Cardiac septum (tissue), 1 donor: ENCODE measurements at places on chromosomes 12 and 14. TPM values are rescaled to one million over a fixed set of nuclear protein-coding genes. Genes with fewer than 3 reads are reported as not detected.

Gene CLEC4A
- total RNA-seq = 0.35 TPM

Gene POU6F1
- total RNA-seq = 9.1 TPM

Gene RHEBL1
- 0.38 TPM for total RNA-seq

Gene GDF3
- 0.46 TPM for total RNA-seq

Gene A2ML1
- total RNA-seq = not detected

Gene KRT71
- total RNA-seq = not detected

Gene MDGA2
- 0.19 TPM for total RNA-seq

Gene CDKN3
- 4.7 TPM for total RNA-seq

Gene FBXL14
- total RNA-seq = 6.9 TPM

Gene SLC22A17
- total RNA-seq = 10.6 TPM

Gene KITLG
- total RNA-seq = 9.0 TPM

Gene TAS2R43
- total RNA-seq = 0.32 TPM

Gene KLRF1
- not detected for total RNA-seq

- DNase-seq = no peak
Observed at GRCh38 chr14:26330982-26331381, 266.9 kb downstream of the NOVA1 start.

DNA sequence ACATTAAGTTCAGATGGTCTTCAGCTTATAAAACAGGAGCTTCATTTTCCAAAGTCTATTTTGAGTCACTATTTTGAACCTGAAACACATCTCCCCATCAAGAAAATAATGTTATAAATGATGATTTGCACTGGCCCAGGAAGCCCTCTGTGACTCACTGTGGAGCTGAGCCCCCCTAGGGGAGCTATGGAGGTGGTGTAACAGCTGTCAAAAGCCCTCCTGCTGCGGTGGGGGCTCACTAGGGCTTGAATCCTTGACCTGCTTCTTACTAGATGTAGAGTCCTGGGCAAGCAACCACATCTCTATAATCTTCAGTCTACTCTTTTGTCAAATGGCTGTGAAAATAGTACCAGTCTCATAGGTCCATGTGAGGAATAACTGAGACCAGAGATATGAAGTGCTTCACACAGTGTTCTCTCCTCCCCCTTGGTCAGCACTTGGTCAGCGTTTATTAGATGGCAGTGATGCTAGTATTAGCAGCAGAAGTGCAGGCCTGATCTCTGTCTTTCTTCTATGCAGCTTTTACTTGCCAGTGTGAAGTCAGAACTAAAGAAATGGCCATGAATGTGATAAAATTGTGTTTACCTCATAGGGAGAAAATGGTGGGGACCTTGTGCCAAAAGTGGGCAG is 83.4 kb downstream of the RTN1 start:
- DNase-seq = no peak

- no peak for DNase-seq
Observed at GRCh38 chr14:71438684-71439083, 493.5 kb upstream of the RGS6 start.

DNA sequence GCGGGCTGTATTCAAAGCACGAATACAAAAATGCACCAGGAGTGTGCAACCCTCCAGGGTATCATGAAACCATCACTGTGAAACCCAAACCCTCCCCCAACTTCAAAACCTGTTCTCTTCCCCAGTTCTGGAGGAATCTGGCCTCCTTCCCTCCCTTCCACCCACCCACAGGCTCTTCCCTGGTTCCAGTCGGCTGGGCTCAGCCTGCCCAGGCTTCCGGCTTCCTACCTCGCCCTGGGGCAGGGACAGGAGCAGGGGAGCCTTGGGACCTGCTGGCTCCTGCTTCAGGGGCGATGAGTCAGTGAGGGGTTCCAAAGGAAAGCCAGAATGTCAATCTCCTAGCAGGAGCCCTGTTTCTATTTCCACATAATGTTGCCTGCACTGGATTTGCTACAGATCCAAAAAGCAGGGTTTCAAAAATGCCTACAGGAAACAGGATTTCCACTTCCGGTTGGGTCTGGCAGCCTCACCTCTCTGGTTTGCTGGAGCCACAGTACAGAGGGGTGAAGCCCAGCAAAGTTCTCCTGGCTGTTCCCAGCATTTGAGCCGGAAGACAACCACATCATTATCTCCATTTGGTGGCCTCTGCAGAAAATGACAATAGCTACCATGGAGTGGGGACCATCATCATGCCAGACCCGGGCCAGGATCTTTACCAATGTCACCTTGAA is 278.3 kb downstream of the DPF3 start:
- DNase-seq = no peak

- no peak for DNase-seq
Observed at GRCh38 chr14:51962711-51963110, 26.6 kb upstream of the RTRAF start.

DNA sequence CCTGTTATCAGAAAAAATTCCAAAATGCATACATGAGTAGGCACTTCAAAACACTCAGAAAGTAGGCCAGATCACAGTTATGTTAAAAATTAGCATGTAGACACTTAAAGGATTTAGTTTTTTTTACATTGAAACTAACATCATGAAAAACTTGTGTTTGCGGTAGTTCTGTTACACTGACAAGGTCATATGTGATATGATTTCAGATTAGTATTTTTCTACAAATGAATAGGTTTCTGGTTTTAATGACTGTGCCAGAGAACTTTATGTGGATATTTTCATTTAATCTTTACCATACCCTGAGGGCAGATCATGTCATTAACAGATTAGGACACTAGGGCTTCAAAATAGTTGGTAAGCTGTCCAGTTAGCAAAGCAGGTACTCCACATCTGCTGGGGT is 20.7 kb downstream of the YARS2 start:
- no peak for DNase-seq

- DNase-seq = no peak
Observed at GRCh38 chr12:92136026-92136730, 9.5 kb downstream of the BTG1 start.

DNA sequence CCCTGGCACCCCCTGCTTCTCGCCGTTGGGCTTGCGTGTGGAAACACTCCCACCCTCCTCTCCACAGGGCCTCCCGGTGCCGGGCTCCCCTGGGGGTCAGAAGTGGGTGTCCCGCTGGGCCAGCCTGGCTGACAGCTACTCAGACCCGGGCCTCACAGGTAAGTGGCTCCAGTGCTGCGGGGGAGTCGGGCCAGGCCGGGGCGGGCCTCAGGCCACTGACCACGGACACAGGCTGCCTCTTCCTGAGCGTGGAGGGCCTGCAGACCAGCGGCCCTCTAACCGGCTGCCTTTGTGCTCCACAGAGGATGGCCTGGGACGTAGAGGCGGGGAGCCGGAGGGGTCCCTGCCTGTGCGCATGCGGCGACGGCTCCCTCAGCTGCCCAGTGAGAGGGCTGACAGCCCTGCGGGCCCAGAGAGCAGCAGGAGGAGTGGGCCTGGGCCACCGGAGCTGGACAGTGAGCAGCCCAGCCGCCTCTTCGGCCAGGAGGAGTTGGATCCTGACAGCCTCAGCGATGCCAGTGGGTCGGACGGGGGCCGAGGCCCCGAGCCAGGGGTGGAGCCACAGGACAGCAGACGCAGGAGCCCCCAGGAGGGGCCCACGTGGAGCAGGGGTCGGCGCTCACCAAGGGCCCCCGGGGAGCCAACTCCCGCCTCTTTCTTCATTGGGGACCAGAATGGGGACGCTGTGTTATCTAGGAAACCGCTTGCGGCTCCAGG is 21.1 kb downstream of the CEP170B start:
- DNase-seq = no peak

GRCh38 chr14:60734465-60735242 is at the start of gene MNAT1:
MNAT1 (plus strand) TSS chr14:60734761; CDS start chr14:60734863, 102 bp downstream.
- peak; percentile 84 for DNase-seq

DNA sequence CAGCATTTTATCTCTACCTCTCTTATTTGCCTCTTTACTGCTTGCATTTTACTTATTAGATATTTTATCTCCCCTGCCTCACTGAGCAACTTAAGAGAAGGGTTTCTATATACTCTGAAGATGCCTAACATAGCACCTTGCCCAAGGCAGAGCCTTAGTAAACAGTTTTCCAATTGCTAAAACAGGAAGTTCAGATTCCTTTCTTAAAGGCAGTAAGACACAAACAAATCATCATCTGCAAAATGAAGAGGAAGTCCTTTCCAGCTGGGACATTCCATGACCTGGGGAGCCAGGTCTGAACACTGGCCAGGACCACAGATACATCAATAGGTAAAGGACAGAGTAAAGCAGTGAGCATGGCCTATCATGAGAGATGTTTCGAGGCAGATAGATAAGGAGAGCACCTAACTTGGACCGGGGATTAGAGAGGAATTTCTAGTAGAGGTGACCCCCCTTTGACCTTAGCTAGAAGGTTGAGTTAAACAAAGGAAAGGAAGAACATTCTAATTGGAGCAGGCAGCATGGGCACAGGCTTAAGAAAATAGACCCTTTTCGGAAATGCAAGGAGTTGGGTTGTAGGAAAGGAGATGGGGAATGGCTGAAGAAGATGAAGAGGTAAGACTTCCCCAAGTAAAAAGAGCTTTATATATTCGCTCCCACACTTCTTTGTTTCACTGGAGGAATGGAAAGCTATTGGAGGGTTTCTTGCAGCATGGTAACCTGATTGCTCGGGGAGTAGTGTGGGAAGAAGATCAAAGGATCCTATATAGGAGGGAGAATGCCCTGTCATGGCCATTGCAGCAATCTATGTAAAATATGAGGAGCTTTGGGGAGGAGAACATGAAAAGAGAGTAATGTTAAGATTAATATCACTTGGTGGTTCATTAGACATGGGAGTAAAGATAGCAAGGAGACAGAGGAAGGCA is 94.8 kb downstream of the PHLDA1 start:
- DNase-seq = no peak

DNA sequence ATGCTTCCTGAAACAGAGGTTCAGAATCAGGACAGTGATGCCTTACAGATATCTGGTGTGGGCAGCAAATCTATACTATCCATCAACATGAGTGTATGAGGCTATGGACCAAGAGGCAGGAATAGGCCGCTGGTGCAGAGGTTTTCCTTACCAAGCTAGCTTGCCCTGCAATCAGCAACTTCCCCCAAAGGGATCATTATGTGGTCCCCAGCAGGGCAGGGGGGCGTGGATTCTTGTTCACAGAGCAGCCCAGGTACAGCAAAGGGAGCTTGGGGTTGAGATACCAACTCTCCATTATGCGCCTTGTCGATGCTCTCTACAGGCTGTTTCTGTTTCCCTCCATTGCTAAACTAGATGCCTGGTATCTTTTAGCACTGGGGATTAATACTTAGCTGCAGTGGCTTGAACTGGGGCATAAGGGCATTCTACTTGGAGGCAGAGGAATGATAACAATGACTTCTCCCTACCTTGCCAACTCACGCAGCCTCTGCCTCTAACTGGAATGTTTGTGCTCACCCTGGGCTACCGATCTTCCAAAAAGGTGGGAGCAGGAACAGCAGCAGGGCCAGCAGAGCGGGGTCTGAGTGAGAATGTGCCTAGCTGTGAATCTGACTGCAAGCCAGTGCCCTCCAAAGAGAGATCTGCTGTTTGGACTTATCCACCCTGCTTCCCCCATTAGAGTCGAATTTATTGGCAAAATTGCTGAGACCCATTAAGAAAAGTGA is 10.3 kb upstream of the KRT1 start:
- no peak for DNase-seq

GRCh38 chr14:81342850-81343580 is 57.1 kb downstream of the STON2 start:
- DNase-seq = no peak

GRCh38 chr12:109765446-109765810 is 51.8 kb downstream of the FAM222A start:
- no peak for DNase-seq

DNA sequence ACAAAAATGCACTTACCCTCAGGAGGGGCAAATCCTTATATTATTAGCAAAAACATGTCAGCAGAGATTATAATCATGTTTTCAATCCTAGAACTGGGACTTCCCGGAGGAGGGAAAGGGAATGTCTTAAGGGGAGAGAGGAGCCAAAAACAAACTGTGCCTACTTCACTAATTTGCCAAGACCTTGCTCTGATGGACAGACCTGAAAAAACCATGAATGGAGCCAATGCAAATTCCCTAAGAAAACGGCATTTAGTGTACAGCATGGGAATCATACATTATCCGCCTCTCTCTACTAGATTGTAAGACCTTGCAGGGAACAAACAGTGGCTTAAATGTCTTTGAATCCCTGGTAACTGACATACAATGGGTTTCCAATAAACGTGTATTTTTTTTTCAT is 70.4 kb downstream of the NTN4 start:
- DNase-seq = no peak

GRCh38 chr12:80636832-80637231 is 70.6 kb upstream of the MYF6 start:
- DNase-seq = no peak

- DNase-seq = no peak
Observed at GRCh38 chr12:99059824-99060511, 414.9 kb downstream of the APAF1 start.

DNA sequence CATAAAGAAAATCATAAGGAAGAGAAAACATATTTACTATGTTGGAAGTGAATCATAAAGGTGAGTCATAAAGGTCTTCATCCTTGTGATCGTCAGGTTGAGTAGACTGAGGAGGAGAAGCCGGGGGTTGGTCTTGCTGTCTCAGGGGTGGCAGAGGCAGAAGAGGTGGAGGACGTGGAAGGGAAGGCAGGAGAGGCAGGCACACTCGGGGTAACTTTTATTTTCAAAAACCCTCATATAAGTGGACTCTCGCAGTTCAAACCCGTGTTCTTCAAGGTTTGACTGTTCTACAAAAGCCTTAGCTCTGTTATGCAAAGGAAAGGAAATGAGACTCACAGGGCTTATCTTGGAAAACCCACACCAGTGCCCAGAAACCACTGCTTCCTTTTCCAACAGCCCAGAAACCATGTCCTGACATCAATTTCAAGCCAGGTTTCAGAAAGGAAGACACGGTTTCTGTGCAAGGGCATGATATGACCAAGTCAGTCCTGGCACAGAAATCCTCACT is 14.0 kb downstream of the SMCO2 start:
- DNase-seq = no peak

DNA sequence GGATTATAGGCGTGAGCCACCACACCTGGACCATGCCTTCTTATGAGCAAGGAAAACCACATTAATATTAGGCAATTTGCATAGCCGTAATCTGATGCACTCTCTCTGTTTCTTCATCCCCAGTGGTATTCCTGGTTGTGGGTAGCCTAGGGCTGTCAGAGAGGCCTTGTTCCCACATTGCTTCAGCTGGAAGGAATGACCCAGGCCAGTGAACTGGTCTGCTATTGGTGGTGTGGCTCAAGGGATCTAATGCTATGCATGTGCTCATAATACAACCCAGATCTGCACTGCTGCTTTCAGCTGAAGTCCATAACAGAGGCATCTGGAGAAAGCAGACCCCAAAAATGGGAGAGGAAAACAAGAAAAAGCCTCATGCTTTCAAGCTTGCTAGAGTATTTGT is 33.1 kb upstream of the G2E3 start:
- no peak for DNase-seq

DNA sequence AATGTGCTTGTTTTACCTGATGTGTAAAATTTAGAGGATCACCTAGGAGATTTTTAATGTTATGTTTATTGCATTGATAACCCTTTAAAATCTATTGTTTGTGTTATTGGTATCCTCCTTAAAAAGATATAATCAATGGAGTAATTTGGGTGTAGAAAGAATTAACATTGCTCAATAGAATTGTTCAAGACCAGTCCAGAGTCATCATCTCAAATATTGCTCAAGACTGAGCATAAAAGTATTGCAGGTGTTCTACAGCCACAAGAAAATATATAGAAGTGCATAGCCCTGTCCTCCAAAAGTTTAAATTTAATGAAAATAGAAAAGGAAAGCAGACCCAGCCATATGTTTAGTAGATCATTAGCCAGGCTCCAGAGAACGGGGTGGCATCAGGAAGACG is 102.5 kb upstream of the ARID2 start:
- DNase-seq = no peak
